ENCODE measurements at places on chromosomes 6 and 20. TPM values are rescaled to one million over a fixed set of nuclear protein-coding genes. Genes with fewer than 3 reads are reported as not detected.

GRCh38 chr20:63499338-63499969 lies 571 bp upstream of the EEF1A2 start:
- DNase-seq: no peak

Gene THBD
- 50.5 TPM for total RNA-seq

Gene MAFB
- total RNA-seq: 32.5 TPM

Gene COX4I2
- total RNA-seq: 12.6 TPM

Gene MRS2
- 43.4 TPM for total RNA-seq

DNA sequence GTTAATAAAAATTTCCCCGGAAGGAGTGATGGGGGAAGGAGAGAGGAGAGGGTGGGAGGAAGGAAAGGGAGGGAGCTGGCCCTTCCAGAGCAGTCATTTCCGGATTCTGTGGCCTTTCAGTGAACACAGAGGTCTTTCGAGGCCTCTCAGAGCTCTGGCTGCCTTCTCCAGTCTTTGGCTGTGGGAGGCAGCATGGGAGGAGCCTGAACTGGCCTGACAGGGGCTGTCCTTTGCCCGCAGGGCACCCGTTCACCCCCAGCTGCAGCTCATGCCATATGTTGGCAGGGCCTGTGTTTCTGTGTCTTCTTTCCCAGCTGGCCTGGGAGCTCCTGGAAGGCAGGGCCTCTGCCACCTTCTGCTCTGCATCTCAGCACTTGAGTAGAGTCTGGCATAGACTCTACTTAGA lies 95.5 kb downstream of the PPP1R14C start:
- peak; percentile 33 for DNase-seq

- DNase-seq: no peak
Measured at GRCh38 chr20:59437601-59438031, 137.2 kb downstream of the EDN3 start.

Gene CFB
- total RNA-seq: 113 TPM

Gene FERMT1
- total RNA-seq: 1.5 TPM

Gene NOX3
- not detected for total RNA-seq

- DNase-seq: no peak
Measured at GRCh38 chr20:25356271-25356933, 34.2 kb downstream of the ABHD12 start.
